ENCODE measurements at places on chromosomes 5 and 9.

DNA sequence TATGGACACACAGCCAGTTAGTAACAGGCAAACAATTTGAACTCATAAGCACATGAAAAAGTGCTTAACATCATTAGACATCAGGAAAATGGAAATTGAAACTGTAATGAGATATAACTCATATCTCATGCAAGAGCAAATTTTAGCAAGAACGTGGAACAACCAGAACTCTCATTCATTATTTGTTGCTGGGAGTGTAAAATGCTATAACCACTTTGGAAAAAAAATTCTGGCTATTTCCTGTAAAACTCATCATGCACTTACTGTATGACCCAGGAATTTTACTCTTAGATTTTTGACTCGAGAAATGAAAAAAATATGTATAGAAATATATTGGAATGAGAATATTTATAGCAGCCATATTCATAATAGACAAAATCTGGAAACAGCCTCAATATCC, 205.7 kb upstream of the PUM3 start:
- no peak for DNase-seq

DNA sequence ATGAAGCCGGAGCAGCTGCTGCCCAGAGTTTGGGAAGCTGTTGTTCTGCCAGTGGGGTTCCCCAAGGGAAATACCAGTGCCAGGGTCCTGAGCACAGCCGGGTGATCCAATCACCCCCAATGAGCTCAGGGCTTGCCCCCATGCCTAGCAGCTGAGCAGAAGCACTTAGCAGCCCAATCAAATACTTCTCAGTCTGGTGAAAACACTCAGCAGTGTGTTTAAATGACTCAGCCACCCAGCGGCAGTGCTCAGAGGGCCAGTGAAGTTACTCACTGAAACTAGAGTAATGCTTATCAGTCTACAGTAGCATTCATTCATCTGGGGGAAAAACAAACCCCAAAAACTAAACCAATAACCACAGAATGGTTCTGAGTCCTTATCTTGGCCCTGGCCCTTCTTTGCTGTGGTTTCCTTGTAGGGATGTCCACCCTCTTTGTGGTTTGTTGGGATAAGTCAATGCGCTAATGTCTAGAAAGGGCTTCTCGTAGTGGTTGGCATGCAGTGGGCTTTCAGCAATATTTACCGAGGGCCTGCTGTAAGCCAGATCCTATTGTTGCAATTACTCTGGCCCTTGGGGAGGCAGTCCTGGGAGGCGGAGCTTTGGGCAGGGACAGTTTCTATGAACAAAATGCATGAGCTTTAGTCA, 43.1 kb downstream of the LHX2 start:
- DNase-seq, result no peak

- no peak for DNase-seq
These were observed 63.4 kb upstream of the HMHB1 start for GRCh38 chr5:143748516-143748915.

DNA sequence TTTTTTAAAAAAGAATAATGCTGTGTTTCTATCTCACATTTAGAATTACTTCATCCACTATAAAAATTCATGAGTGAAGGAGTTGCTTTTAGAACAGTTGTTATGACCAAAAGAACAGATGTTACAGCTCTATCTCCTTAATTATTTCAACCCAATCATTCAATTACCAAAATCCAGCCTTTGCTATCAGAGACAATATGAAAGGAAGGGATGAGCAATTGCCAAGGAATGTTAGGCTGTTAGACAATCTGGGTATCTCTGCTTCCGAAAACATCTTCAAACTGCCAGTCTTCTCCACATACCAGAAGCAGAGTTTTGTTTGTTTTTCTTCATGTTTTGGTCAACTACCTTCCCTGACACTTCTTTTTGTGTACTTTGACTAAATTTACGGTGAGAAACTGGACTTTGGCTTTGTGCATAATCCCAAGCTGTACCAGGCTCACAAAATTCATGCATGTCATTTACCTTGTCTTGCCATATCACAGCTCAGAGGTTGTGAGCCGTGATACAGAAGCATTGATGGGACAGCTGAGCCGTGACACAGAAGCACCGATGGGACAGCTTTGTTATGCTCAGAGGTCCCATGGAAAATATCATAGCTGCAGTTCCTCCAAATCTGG, 405.5 kb downstream of the KIF4B start:
- no peak for DNase-seq

- DNase-seq, result no peak
These were observed 33.6 kb upstream of the HSD17B4 start for GRCh38 chr5:119418606-119419100.

DNA sequence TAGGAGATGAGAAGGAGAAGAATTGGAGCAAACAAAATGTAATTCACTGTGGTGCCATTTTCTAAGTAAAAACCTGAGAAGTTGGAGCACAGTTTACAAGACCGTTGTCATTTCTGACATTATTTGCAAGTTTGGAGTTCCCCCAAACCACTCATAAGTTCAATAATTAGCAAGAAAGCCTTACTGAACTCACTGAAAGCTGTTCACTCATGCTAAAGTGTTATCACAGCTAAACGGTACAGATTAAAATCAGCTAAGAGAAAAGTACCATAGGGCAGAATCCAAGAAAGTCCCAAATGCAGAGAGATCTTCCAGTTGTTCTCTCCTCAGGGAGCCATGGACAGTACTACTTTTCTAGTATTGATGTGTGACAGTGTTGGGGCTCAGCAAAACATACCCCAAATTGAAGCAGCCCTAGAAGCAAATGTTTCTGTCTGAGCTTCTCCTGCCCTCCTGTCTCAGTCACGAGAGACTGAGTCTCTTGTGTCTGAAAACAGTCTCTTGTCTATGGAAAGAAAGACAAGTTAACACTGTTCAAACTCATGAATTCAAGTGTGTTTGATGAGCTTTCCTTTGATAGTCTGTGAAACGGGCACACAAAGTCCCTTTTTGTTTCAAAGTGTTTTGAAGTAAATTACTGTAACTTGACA, 221.2 kb downstream of the GABRG2 start:
- DNase-seq, result no peak

GRCh38 chr9:8754751-8755150, 955.2 kb upstream of the DMAC1 start:
- DNase-seq, result no peak

DNA sequence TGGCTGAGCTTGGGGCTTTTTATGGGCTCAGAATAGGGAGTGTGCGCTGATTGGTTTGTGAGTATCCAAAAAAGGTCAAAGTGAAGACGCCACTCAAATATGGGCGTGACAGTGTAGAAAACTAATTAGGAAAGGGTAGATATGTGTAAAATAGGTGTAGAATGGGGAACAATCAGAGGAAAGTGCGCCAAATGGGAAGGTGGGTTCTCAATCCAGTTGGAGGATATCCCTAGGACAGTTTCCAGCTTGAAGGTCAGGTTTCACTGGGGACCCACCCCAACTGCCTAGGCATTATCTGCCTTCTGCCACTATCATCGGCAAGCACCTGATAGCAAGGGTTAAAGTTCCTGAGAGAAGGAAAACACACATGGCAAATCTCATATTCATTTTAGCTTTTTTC, 9.3 kb upstream of the MOCS2 start:
- DNase-seq, result no peak

DNA sequence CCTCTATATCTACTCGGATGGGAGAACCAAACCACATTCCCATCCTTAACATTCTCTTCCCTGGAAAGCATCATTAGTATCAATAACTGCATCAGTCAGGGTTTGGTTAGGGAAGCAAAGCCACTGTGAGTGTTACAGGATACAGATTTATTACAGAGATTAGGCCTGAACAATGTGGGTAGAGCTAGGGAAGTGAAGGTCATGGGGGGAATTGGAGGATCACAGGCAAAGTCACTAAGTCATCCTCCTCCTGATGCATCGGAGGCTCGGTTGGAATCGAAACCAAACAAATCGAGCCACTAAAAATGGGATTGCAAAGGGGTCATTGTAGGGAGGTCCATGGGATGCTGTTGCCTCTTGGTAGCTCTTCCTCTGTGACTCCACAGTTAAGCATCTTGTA, 61.8 kb upstream of the ZBTB43 start:
- DNase-seq, result no peak

- no peak for DNase-seq
These were observed 98.6 kb downstream of the OSTF1 start for GRCh38 chr9:75186767-75187380.

DNA sequence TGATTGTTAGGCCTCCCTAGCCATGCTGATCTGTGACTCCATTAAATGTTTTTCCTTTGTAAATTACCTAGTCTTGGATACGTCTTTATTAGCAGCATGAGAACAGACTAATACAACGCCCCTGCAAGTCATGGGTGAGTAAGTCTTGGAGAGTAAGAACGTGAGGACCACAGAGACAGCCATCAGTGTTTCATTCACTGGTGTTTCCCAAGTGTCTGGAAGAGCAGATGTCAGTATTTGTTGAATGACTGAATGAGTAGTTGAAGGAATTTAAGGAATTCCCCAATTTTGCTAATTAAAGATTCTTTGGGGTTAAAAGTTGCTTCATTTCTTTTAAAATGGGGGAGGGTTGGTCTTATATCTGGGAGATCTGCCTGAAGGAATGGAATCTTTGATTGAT, 178.8 kb downstream of the TRIO start:
- DNase-seq, result no peak

- no peak for DNase-seq
These were observed 11.7 kb downstream of the C5 start for GRCh38 chr9:121038362-121038761.

- no peak for DNase-seq
These were observed 234.9 kb downstream of the FAM170A start for GRCh38 chr5:119864286-119864685.

DNA sequence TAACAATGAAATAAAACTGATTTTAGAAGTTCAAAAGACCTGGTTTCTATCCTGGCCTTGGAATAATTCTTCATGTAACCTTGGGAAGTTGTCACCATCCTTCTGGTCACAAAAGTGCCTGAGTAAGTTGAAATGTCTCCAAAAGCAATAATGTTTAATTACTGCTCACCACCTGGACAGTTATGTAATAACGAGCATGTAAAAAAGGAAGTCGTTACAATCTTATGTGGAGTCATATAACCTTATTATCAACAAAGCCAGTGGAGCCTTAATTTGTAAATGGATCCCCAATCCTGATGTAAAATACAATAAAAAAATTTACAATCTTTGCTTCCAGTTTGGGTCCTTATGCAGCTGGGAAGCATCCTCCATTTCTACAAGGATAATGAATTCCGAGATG, 64.2 kb upstream of the GPR151 start:
- no peak for DNase-seq

DNA sequence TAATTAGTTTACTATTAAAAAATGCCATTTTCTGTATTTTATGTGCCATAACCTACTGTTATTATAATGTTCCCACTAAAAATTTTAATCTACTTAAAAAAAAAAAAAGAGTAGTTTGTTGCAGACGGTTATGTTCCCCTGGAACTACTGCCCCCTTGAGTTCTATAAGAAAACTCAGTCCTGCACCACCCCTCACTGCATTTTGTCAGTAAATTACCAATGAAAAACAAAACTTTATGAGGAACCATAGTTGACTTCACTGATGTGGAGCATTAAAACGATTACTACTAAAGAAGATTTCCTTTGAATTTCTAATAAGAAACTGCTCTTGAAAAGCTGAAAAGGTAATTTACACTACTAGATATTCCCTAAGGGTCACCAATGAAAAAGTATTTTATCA, 288.7 kb downstream of the FBXL17 start:
- DNase-seq, result no peak

GRCh38 chr5:135218790-135219568, 180.1 kb downstream of the MACROH2A1 start:
- DNase-seq, result no peak

- no peak for DNase-seq
These were observed 51.5 kb downstream of the PCSK1 start for GRCh38 chr5:96381526-96381925.

DNA sequence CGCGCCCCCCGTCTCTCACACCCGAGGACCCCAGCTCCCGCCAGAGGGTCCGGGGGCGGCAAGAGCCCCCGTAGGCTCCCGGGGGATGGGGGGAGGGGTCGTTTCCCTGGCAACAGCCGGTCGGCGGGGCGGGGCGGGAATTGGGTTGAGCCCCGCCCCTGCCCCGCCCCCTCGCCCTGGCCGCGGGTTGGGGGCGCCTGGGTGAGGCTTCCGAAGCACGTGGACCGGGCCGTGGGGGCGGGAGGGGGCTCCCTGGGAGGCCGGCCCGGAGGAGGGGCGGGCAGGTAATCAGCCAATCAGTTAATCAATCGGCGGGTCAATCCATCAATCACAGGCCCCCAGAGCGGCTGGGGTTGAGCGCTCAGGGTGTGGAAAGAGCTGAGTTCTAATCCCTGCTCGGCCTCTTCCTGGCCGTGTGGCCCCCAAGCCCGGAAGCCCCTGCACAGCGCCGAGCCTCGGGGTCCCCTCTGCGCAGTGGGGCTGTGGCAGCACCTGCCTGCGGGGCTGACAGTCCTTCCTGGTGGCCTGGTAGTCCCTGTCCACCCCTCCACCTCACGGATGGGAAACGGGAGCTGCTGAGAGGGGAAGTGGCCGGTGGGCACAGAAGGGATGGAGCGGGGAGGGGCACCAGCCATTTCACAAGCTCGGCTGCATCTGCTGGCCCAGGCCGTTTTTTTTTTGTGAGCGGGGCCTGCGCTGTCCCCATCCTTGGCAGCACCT, 174.2 kb upstream of the IER5L start:
- DNase-seq, result no peak

DNA sequence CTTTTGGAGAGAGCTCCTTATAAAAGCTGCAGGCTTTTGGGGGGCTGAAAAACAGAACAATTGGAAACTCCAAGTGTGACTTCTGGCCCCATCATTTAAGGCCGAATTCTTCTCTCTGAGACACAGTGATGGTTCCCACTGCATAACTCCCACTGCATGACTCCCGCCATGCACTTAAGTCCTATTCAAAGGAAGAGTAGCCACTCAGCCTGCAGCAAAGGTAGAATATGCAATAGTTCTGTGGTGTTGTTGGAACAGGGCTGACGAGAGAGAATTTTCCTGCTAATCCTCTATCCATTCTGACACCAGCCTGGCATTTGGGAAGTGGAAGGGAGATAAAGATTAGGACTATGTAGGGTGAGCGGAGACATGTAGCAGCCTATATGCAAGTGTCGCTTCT, 185.6 kb upstream of the ZNF462 start:
- DNase-seq, result no peak

- no peak for DNase-seq
These were observed 55.4 kb upstream of the RPL26L1 start for GRCh38 chr5:172903790-172904189.

- no peak for DNase-seq
These were observed 32.8 kb upstream of the DAP start for GRCh38 chr5:10793785-10794184.

GRCh38 chr9:99058964-99059921, 45.7 kb upstream of the TGFBR1 start:
- DNase-seq, result no peak
